ENCODE measurements at places on chromosomes 6 and 20.

DNA sequence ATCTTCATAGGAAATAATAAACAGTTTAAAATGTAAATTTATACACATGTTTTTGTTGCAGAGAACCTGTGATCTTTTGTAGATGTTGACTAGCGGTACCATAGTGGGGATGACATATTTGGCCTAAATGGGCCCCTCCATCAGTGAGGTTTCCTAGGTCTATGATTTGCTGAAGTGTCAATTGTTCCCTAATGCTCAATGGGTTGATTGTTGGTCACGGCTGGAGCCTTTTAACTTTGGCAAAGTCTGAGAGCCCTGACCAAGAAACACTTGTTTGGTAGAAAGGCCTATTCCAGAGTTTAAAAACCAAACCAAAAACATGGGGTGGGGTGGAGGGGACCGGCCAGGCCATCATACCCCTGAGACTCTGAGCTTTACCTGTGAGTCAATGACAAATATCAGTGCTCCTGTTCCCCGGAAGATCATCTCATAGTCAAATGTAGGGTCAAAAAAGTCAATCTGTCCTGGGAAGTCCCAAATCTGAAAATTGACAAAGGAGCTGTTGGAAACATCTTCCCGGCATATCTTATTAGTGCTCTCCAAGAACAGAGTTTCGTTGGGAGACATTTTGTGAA lies 25.1 kb downstream of the RRAGD start:
- no peak for DNase-seq

GRCh38 chr6:38142178-38142902 lies 322.8 kb downstream of the ZFAND3 start:
- DNase-seq = no peak

- no peak for DNase-seq
Measured at GRCh38 chr6:286681-287488, 5.4 kb upstream of the DUSP22 start.

GRCh38 chr6:167409079-167409478 lies 84.2 kb downstream of the TTLL2 start:
- DNase-seq = no peak

GRCh38 chr6:51553246-51554015 lies 534.0 kb downstream of the PKHD1 start:
- no peak for DNase-seq

DNA sequence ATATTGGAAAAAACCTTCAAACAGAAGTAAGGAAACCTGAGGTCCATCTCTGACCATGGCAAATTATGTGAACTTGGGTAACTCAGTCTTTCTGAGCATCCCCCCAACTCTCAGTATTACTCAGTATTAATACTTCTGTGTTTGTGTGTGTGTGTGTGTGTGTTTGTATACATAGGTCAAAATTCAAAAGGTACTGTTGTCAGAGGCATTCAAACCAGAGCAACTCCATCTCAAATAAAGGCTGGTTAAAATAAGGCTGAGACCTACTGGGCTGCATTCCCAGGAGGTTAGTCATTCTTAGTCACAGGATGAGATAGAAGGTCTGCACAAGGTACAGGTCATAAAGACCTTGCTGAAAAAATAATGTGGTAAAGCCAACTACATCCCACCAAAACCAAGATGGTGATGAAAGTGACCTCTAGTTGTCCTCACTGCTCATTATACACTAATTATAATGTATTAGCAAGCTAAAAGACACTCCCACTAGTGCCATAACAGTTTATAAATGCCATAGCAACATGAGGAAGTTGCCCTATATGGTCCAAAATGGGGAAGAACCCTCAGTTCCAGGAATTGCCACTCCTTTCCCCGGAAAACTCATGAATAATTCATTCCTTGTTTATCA lies 33.3 kb upstream of the SLC22A16 start:
- DNase-seq = no peak

GRCh38 chr20:33945391-33946081 lies 48.2 kb upstream of the RALY start:
- peak; percentile 73 for DNase-seq

DNA sequence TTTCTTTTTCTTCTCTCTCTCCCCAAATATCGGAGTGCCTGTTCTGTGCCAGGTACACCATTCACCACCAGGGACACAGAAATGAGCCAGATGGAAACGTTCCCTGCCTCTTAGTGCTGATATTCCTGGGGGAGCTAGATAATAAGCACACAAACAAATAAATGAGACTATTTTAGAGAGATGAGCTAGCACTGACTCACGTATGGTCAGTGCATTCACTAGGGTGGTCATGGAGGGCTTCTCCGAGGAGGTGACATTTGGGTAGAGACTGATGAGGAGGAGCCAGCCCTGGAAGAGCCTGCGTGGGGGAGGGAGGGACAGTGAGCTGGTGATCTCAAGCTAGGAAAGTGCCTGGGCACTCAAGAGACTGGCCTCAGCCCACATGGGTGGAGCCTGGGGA lies 252.3 kb upstream of the KCNG1 start:
- DNase-seq = no peak

GRCh38 chr6:129490521-129491255 lies 219.3 kb downstream of the ARHGAP18 start:
- DNase-seq = peak; percentile 90

DNA sequence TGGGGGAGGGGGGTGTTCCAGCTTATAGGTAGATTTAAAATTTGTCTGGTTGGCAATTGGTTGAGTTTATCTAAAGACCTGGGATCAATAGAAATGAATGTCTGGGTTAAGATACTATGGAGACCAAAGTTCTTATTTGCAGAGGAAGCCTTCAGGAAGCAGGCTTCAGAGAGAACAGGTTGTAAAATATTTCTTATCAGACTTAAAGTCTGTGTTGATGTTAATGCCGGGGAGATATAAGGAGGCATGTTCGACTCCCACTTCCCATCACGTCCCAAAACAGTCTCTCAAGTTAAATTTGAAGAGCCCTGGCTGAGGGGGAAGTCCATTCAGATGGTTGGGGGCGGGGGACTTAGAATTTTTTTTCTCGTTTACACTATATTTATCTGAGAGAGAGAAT lies 12.3 kb upstream of the BLCAP start:
- DNase-seq = no peak

DNA sequence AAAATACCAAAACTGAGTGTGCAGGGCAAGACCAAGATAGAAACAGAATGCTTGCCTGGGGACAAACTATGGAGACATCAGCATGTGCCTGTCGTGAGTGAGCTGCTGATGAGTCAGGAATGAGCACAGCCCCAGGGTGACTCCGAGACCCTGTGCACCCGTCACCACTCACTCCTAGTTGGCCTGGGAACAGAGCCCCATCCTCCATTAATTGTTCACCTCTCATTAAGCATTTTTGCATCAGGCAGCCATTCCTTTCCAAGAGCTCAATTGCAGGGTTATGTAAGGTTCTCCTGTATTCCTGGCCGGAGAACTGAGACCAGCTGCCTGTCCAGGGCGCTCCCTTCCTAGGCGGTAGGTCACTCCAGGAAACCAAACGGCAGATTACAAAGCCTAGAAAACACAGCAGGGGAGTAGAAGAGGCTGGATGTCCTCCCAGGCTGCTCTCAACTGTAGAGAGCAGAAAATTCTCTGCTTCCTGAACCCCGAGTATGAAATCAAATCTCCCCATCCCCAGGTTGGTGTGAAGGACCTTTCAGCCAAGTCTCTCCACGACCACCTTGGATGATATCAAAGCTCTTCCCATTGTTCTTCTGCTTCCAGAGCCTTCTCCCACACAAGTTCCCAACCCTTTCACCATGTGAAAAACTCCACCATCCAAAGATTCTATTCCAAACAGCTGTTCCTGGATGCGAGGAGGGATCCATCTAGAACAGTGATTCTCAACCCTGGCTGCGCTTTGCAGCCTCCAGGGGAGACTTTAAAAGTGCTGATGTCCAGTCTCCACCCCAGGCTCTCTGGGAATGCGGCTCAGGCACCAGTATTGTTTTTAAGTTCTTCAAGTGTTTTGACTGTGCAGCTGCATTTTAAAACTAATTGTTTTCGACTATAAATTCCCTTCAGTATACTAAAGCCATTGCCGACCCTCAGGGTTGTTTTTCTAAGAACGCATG lies 532.6 kb upstream of the JARID2 start:
- DNase-seq = peak; percentile 94

DNA sequence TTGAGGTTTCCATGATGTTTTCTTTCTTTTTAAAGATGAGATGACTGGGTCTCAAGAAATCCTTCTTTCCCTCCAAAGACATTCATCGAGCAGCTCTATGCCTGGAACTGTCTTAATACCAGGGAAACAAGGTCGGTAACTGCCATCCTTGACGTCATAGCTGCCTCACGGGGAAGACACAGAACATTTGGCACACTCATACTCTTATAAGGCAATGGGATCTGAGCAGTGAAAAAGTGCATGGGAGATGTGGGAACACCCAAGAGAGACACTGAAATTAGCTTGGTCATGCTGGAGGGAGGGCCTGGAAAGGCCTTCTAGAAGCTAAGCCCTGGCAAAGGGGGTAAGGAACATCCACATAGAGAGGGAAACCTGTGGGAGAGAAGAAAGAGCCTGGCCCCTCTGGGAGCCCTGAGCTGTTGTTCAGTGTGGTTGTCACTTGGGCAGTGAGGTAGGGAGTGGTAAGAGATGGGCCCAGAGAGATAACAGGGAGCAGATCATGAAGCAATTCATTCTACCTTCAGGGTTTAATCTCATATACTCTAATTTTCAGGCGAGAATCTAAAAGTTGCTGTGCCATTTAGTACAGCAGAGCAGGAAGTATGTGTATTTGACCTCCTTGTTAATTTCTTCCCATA lies 30.8 kb downstream of the CLIC5 start:
- no peak for DNase-seq

DNA sequence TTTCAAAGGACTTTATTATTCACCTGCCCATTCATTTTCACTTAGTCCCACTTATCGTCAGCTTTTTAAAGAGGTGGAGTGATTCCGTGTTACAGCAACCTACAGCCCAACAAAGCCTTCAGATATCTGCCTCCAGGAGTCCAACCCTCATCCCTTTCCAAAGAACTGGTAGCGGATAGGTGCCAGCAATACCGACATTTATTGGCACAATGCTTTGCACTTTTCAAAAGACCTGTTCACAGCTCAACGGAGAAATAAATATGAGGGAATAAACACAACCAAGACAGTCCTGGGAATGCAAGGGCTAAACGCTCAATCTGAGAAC lies 819 bp upstream of the MTRF1L start:
- DNase-seq = no peak

DNA sequence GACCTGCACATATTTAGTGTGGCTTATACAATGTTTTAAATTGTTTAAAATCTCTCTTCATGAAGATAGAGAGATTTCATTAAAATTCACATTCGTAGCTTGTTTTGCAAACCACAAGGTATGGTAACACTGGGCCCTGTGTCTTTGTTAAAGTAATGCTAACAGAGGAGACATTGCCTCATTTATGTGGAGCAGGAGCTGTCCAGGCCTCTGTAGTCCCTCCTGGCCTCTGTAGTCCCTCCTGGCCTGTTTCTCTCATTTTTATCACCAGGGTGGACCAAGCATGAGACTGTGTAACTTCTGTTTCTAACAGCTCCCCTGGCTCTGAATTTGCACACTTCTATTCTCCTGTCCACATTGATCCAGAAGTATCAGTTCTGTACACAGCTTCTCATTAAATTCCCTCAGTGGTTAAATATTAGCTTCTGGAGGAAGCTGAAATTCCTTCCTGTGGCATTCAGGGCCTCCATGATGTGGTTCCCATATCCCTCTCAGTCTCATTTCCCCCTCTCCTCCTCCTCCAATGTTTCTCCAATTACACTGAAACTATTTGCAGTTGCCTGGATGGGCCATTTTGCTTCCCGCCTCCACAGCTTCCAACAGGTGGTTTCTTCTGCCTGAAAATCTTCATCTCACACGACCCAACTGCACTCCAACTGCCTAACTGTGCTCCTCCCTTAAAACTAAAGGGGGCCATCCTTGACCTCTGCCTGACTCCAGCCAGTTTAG lies 340.4 kb downstream of the SYNE1 start:
- DNase-seq = no peak

- DNase-seq = peak; percentile 51
Measured at GRCh38 chr6:113560908-113561307, 296.2 kb upstream of the MARCKS start.

- DNase-seq = no peak
Measured at GRCh38 chr20:37430778-37431460, 85.0 kb downstream of the SRC start.

GRCh38 chr20:16711661-16712258 lies 18.1 kb upstream of the SNRPB2 start:
- no peak for DNase-seq

- DNase-seq = peak; percentile 46
Measured at GRCh38 chr6:166575205-166575604, 11.3 kb downstream of the RAMACL start.

DNA sequence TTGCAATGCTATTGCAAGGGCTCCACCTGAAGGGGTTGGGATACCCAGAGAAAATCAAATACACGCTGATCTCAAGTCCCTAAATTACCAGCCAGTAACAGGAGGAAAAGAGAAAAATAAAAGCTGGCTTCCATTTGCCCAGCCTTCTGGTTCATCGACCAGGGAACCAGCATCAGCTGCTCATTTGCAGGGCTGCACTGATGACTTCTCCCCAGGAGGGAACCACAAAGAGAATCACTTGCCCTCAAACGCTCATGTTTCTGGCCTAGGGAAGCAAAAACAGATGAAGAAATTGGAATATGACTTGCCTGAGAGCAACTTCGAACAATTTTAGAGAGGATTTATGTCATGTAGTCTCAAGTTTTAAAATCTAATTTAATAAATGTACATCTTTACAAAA lies 119.7 kb downstream of the SH3BGRL2 start:
- no peak for DNase-seq

DNA sequence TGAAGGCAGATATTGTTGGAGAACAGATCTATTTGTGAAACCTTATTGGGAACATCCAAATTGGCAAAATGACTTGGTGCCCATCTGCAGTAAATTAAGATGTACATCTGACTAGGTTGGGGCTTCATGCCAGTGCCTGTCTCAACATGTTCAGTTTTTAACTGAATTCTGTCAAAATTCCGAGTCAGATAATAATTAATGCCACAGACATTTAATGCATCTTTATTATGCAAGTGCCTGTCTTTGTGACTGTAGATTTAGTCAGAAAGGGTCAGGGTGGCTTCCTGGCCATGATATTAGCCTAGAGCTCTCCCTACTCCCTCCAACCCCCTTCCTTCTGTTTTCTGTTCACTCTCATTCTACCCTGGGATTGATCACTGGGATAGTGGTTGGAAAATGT lies 199.3 kb upstream of the FLRT3 start:
- no peak for DNase-seq

DNA sequence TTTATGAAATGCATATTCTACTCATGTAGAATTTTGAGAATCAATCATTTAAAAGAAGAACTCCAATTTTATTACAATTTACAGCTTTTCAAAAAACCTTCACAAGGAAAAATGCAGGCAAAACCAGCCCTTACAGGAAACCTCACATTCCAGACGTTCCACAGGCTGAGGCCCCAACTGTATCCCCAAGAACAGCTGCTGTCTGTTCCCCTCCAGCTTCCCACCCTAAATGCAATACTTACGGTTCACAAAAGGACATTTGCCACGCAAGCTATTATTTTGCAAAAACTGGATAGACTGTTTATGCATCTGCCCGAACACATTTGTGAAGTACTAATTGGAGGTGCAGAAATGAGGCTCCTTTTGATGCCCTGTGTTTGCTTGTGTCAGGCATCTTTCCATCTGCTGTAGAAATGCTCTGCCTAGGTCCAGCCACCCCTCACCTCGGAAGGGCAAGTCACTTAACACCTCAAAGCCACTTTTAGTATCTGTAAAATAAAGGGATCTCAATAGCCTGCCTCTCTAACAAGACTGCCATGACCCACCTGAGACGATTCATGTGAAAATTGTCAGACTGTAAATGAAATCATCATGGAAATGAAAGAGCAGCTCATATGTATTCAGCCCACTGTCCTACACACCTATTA lies 26.5 kb downstream of the PDE10A start:
- DNase-seq = no peak

GRCh38 chr20:59026904-59027740 lies 5.0 kb downstream of the ATP5F1E start:
- no peak for DNase-seq

GRCh38 chr6:20402342-20403069 lies 827 bp downstream of the E2F3 start:
- DNase-seq = peak; percentile 19
